Dermis blood vessel endothelial cell (primary cell): ENCODE measurements at places on chromosomes 6 and 20. TPM values are rescaled to one million over a fixed set of nuclear protein-coding genes. Genes with fewer than 3 reads are reported as not detected.

The NR2E1 gene
- not detected in 2 replicates for total RNA-seq

DNA sequence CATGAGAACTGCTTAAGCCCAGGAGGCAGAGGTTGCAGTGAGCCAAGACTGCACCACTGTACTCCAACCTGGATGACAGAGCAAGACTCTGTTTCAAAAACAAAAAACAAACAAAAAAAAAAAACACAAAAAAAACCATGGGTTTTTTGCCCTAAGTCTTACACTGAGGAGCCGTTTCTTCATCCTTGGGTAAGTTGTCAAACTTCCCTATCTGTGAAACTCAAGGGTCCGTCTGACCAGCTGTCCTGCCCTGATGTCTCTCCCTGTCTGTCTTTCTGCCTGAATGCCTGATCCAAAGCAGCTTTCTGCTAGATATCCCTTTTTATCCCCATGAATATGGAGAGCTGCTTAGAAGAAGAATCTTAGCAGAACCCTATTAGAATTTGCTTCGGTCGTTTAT, 41.3 kb upstream of the CLDN20 start:
- DNase-seq = no peak

- DNase-seq = no peak
These were observed 1.9 kb downstream of the LTV1 start for GRCh38 chr6:143845033-143845432.

The DLL1 gene
- total RNA-seq = 7.5 and 7.6 TPM in 2 replicates

DNA sequence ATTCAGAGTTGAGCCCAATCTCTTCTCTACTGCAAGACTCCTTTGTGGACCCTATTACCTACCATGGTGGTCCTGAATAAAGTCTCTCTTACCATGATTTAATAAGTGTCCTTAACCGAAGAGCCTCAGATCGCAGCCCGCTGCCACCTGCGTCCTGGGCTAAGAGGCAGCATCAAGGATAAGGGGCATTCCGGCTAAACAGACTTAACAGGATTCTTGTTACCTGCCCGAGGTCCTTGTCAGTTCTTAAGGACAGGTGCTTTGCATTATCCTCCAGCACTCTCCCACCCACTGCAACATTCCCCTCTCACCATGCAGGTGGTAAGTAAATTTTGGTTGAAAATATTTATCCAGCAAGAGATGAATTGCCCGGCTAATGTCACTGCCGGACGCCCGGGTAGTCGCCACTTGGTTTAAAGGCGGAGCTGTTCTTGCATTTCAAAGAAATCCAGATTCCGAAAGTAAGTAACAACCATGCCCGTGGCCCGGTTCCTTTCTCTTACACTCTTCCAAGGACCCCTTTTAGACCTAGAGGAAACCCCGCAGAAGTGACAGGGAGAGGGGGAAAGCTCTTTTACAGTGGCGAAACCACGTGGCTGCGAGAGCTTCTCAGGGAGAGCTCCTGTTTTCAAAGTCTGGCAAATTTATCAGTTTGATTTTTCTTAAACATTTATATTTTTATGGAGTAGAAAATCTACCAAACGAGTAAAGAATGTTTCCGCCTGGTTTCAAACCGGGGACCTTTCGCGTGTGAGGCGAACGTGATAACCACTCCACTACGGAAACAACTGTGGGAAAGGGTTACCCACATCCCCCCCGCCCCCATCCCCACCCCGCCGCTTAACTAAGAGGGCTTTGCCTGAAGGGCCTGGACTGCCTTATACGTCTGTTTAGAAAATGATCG, 41.9 kb upstream of the PRSS16 start:
- DNase-seq = no peak

The LKAAEAR1 gene
- total RNA-seq = not detected in 2 replicates
